NCI-H1436 (cell line): ENCODE measurements at places on chromosomes 12 and 14.

DNA sequence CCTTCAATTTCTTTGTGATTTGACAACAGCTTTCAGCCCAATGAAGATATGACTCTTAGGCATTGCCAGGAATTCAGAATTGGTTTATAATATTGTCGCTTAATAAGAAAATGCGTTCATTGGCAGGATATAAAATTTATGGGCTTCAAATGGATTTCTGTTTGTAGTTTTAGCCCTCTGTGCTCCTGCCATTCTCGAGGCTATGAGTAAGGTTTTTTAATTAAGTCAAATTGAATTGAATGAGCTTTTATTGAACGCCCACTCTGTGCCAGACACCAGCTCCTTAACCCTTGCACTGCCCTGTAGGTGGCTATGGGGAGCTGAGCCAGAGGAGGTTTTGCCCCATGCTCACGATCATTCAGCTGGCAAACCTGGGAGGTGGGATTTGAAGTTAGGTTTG is 115.1 kb downstream of the SLC25A47 start:
- DNase-seq = no peak

DNA sequence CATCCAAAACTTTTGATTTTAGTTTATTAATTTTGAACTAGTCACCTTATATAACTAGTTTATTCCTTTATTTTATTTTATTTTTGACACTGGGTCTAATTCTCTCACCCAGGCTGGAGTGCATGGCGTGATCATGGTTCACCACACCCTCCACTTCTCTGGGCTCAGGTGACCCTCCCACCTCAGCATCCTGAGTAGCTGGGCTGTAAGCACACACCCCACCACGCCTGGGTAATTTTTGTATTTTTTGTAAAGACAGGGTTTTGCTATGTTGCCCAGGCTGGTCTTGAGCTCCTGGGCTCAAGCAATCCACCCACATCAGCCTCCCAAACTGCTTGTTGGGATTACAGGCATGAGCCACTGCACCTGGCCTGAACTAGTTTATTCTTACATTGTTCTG is 17.3 kb downstream of the PCNX1 start:
- DNase-seq = no peak

DNA sequence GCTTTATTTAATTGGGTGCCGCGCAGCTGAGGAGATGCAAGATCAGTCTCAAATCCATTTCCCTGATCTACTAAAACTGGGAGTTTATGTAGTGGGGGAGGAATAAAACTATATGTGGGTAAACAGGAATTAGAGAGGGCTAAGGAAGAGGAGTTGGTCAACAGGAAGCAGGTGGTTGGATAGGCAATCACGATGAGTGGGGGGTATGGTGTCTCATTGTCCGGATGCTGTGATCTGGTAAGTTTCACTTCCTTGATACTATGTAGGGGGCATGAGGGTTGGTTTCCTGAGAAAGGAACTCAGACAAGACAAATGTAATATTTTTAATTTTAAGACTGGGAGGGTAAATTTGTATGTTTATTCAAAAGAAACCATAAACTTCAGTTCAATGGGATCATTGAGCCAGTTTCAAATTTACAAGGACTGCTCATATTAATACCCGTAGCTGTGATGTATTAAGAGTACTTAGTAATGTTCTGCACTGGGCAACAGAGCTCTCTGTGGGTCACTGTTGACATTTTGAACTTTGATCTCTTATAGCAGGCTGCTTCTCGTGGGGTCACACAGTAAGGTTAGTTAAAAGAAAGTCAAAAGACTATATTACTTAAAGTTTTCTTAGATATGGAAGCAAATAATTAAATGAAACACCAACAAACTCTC is 786.2 kb upstream of the FBXO33 start:
- DNase-seq = no peak

DNA sequence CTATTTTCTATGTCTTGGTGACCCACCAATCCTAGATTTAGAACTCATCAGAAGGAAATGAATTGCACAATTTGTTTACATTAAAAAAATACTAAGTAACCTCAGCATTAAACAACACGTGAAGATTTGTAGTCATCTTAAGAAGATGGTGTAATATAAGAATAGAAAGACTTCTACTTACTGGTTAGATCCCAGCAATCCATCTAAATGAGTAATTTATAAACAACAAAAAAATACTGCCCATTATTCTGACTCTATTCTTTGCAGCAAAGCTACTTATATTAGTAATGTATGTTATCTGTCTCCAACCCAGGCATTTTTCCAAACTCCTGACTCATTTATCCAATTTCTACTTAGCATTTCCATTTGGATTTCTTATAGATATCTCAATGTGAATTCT is 67.8 kb downstream of the CD163L1 start:
- DNase-seq = no peak

- DNase-seq = no peak
Observed at GRCh38 chr14:54138024-54138353, 181.4 kb upstream of the BMP4 start.

DNA sequence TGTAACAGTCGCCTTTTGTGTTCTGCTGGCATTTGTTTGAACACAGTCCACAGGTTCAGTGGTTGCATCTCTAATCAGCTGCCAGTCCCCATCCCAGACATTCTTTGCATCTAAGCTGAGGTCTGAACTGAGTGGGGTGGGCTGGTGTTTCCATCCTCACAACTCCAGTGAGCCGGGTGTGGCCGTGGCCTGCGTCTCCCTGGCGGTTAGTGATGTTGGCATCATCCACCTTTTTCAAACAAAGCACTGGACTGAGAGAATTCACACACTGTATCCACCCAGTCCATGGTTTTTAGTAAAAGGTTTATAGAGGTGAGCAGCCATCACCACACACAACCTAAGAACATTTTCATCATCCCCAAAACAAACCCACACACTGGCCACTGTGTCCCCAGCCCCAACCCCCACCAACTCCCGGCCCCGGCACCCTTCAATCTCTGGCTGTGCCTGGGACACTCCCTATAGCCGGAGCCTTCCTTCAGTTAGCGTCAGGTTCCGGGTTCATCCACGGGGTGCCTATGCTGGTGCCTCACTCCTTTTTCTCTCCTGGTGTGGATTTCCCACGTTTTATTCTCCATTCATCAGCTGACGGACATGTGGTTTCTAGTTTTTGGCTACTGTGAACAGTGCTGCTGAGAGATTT is 6.5 kb downstream of the DDX51 start:
- no peak for DNase-seq
